ENCODE measurements at places on chromosomes 1 and 21. TPM values are rescaled to one million over a fixed set of nuclear protein-coding genes. Genes with fewer than 3 reads are reported as not detected.

DCST1 gene
- not detected for total RNA-seq

MDM4 gene
- 374 TPM for total RNA-seq

F5 gene
- 0.27 TPM for total RNA-seq

CFAP126 gene
- total RNA-seq = not detected

MATN1 gene
- total RNA-seq = 3.2 TPM

KRTAP13-1 gene
- total RNA-seq = not detected

TCP10L gene
- total RNA-seq = 0.51 TPM

SLC1A7 gene
- total RNA-seq = not detected

RHCE gene
- total RNA-seq = not detected

SH3BGR gene
- total RNA-seq = 1.7 TPM

SYT6 gene
- not detected for total RNA-seq

TRIM46 gene
- total RNA-seq = 2.6 TPM

GABRD gene
- not detected for total RNA-seq

SPATA45 gene
- total RNA-seq = 0.64 TPM

AQP10 gene
- total RNA-seq = not detected

AKR1A1 gene
- total RNA-seq = 101 TPM

CCDC24 gene
- total RNA-seq = 18.4 TPM

GSTM4 gene
- 39.4 TPM for total RNA-seq

All from B cell (primary cell).